Neural progenitor cell (in vitro differentiated cells): ENCODE measurements at places on chromosomes 12 and 14. TPM values are rescaled to one million over a fixed set of nuclear protein-coding genes. Genes with fewer than 3 reads are reported as not detected.

DNA sequence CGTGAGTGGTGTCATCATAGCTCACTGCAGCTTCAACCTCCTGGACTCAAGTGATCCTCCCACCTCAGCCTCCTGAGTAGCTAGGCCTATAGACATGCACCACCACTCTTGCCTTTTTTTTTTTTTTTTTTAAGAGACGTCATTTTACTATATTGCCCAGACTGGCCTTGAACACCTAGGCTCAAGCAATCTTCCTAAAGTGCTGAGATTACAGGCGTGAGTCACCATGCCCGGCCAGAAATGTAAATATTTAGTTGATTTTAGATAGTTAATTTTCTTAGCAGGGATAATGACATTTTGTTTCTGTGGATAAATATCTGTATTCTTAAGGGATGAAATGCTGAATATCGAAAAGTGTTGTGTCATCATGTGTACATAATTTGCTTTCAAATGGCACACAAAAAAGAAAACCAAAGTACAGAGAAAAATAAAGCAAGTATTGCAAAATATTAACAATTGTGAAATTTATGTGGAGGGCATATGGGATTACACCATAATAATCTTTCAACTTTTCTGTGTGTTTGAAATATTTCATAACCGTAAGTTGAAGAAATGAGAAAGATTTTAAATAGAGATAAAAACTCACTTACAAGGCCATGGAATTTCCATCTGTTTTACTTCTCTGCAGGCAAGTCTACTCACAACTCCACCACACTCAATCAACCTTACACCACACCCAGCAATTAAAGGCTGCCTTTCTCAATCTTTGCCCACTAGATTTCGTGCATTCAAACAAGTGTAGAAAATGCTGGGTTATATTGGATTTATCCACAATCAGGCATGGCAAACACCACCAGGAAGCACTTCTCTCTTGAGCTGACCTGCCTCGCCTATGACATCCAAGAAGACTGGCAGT, 93.7 kb downstream of the SPTSSA start:
- H3K4me1 ChIP-seq: peaks cover 3% of the 10 kb centered on the region
- no peaks in the 10 kb centered on the region for H3K36me3 ChIP-seq
- no peak overlapping the region for H3K27ac ChIP-seq

DNA sequence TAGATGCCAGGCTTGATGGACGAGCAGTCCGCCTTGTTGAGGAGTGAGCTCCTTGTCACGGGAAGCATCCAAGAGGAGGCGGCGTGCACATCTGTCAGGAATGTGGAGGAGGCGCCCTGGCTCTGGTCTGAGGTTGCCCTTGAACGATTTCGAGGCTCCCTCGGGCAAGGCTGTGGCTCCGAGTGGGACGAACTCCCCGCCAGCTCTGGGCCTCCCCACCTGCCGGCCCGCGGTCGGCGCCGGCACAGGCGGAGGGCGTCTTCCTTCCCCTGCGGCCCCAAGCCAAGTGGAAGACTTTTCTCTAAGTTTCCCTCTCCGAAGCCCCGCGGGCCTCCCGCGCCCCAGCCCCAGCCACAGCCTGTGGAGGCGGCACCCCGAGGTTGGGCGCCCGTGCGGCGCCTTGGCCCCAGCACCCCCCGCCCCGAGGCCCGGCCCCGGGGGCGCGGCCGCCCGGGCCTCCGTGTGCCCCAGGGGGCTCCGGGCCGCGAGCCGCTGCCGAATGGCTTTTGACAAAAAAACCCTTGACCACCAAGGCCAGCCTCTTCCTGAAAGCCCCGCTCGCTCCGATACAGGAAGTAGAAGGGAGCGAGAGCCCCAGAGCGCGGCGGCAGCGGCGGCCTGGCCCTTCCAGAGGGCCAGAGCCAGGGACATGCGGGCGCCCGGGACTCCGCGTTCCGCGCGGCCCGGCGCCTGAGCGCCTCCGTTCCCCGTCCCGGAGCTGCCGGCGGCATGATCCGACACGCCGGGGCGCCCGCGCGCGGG, at the start of gene RIN3:
Gene RIN3 (plus strand): TSS at position 578 of the 762 bp plus-strand sequence. CDS start 152 bp downstream, at position 730.
- no peaks in the 10 kb centered on the region for H3K4me1 ChIP-seq
- H3K27ac ChIP-seq: no peak within 1 kb of the TSS
- H3K27me3 ChIP-seq: peaks cover 65% of the 10 kb centered on the region
- H3K4me3 ChIP-seq: peak within 1 kb of the TSS; percentile 63

- H3K27ac ChIP-seq: no peak overlapping the region
- no peaks in the 10 kb centered on the region for H3K4me1 ChIP-seq
- H3K27me3 ChIP-seq: no peaks in the 10 kb centered on the region
These were observed 852.3 kb downstream of the TRHDE start for GRCh38 chr12:73124480-73124879.

GRCh38 chr12:30329281-30329680, 366.4 kb downstream of the IPO8 start:
- no peak for DNase-seq
- no peak overlapping the region for H3K4me3 ChIP-seq
- no peaks in the 10 kb centered on the region for H3K36me3 ChIP-seq
- no peak overlapping the region for H3K27ac ChIP-seq
- no peaks in the 10 kb centered on the region for H3K27me3 ChIP-seq

- H3K4me1 ChIP-seq: no peaks in the 10 kb centered on the region
- no peak overlapping the region for H3K27ac ChIP-seq
- no peak for DNase-seq
- H3K27me3 ChIP-seq: no peaks in the 10 kb centered on the region
- H3K4me3 ChIP-seq: no peak overlapping the region
- H3K36me3 ChIP-seq: peaks cover 5% of the 10 kb centered on the region
These were observed 3.8 kb downstream of the TAS2R20 start for GRCh38 chr12:10994307-10994706.

GRCh38 chr12:128807161-128807724, 16.5 kb downstream of the SLC15A4 start:
- H3K36me3 ChIP-seq: peaks cover 18% of the 10 kb centered on the region
- no peak overlapping the region for H3K27ac ChIP-seq
- H3K4me1 ChIP-seq: peaks cover 21% of the 10 kb centered on the region
- H3K4me3 ChIP-seq: no peak overlapping the region
- H3K27me3 ChIP-seq: no peaks in the 10 kb centered on the region

DNA sequence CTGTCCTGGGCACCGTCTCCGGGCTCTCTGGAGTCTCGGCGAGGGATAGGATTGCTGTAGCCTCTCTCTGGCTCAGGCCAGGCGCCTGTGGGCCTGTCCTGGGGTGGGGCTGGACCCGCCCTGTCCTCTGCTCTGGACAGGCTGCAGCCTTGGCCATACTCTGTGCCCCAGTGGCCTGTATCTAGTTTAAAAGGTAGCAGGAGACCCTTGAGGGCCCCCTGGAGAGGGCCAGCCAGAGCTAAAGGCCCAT, 1.8 kb downstream of the KIF26A start:
- H3K27ac ChIP-seq: no peak overlapping the region
- no peaks in the 10 kb centered on the region for H3K36me3 ChIP-seq
- peaks cover 40% of the 10 kb centered on the region for H3K4me1 ChIP-seq
- H3K27me3 ChIP-seq: peaks cover 29% of the 10 kb centered on the region

- H3K4me3 ChIP-seq: no peak overlapping the region
- H3K27me3 ChIP-seq: no peaks in the 10 kb centered on the region
- no peak overlapping the region for H3K27ac ChIP-seq
- H3K4me1 ChIP-seq: peaks cover 12% of the 10 kb centered on the region
These were observed 178.0 kb downstream of the FOXN3 start for GRCh38 chr14:89239023-89239422.

DNA sequence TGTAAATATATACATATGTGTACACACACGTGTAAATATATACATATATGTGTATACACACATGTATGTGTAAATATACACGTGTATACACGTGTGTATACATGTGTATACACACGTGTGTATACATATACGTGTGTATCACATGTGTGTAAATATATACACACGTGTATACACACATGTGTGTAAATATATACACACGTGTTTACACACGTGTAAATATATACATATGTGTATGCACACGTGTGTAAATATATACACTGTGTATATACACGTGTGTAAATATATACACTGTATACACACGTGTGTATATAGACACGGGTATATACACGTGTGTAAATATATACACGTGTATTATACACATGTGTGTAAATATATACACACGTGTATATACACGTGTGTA, 71.7 kb downstream of the RPAP3 start:
- no peak for DNase-seq
- no peaks in the 10 kb centered on the region for H3K27me3 ChIP-seq
- no peak overlapping the region for H3K27ac ChIP-seq
- no peaks in the 10 kb centered on the region for H3K4me1 ChIP-seq
- H3K36me3 ChIP-seq: peaks cover 2% of the 10 kb centered on the region

GRCh38 chr12:120980800-120981368, 2.5 kb downstream of the HNF1A start:
- H3K4me3 ChIP-seq: no peak overlapping the region
- peaks cover 10% of the 10 kb centered on the region for H3K4me1 ChIP-seq
- no peak overlapping the region for H3K27ac ChIP-seq
- H3K36me3 ChIP-seq: no peaks in the 10 kb centered on the region
- DNase-seq: no peak

DNA sequence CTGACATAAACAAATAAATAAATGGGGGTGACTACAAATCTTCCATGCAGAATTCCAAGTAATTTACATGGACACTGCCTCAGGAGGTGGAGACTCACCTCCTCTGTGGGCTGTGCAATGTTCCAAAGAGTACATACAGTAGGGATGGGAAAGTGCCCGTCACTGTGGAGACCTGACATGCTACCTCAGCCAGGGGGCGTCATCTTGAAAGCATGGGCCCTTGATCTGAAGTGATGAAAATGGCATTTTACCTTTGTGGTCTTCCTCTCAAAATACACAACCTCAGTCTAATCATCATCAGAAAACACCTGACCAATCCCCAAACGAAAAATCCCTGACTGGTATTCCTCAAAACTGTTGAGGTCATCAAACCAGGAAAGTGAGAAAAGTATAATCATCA, 48.4 kb downstream of the ANAPC7 start:
- H3K4me1 ChIP-seq: no peaks in the 10 kb centered on the region
- peaks cover 7% of the 10 kb centered on the region for H3K36me3 ChIP-seq
- H3K27me3 ChIP-seq: no peaks in the 10 kb centered on the region
- no peak overlapping the region for H3K4me3 ChIP-seq
- no peak overlapping the region for H3K27ac ChIP-seq

DNA sequence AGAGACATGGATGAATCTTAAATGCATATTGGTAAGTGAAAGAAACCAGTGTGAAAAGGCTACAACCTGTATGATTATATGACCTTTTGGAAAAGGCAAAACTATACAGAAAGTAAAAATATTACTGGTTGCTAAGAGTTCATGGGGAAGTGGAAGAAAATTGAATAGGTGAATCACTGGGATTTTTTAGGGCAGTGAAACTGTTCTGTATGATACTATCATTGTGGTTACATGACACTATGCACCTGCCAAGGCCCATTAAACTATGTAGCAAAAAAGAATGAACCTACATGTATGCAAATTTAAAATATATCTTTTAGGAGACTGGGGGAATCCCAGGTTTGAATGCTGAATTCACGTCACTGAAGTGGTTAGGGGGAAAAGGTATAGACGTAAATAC, 12.6 kb upstream of the OR8S1 start:
- no peak for DNase-seq
- H3K4me1 ChIP-seq: no peaks in the 10 kb centered on the region
- H3K4me3 ChIP-seq: no peak overlapping the region
- no peaks in the 10 kb centered on the region for H3K27me3 ChIP-seq
- H3K36me3 ChIP-seq: no peaks in the 10 kb centered on the region

DNA sequence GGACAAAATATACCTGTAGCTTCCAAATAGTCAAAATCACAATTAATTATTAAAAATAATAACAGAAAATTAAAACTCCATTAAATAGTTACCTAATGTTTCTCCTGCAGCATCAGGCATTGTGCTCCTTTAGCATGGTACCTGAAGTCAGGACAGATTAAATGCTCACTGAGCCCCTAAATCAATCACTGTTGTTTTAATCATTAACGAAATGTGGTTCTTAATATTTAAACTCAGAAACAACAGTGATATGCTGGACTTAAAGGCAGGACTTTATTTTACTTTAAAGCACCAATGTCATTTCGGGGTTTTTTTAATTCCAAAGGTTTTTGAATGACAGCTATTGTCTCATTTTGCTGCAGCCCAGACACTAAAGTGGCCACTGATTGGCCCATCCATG, 2.0 kb upstream of the BMP4 start:
- H3K36me3 ChIP-seq: no peaks in the 10 kb centered on the region
- no peak overlapping the region for H3K27ac ChIP-seq
- peaks cover 100% of the 10 kb centered on the region for H3K27me3 ChIP-seq

DNA sequence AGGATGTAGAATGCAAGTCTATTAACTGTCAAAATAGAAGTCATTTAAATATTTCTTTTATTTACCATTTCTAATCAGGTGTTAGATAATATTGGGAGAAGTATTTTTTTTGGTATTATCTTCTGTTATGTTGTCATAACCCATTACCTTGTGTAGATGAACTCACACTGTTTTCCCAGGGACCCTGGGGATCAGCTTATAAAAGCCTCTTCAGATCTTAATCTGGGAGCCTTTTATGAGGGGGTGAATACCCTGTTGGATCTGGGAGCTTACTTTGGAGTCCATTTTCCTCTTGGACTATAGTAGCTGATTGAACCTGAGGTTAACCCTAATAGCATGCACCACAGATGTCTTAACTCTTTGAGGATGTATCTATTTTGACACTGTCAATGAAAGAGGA, 176.3 kb upstream of the ATP2B1 start:
- DNase-seq: peak; percentile 64
- peak overlapping the region; percentile 35 for H3K4me3 ChIP-seq
- peaks cover 59% of the 10 kb centered on the region for H3K4me1 ChIP-seq
- peak overlapping the region; percentile 96 for H3K27ac ChIP-seq

DNA sequence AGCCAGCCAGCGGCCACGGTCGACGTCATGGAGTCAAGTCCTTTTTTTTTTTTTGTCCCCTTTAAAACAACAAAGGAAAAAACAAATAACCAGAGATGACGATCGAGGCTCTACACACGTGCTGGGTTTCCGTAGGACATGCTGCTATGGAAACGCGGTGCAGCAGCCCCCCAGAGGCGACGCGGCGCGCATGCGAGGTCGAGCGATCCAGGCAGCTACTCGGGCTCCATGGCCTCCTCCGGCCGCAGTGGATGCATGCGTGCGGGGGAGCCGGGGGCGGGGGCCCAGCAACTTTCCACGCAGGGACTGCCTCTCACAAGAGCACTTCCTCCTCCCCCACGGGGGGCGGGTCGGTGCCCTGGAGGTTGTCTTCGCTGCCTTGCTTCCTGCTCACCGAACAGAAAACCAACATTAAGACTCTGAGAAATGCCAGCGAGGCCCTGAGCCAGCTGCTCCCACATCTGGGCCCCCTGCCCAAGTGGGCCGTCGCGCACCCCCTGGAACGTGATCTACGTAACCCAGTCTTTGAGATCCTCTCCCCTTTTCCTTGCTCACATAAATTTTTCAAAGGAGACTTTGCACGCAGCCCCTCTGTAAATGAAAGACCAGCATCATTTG, 30.7 kb downstream of the P2RX4 start:
- no peaks in the 10 kb centered on the region for H3K27me3 ChIP-seq
- no peaks in the 10 kb centered on the region for H3K36me3 ChIP-seq
- H3K4me1 ChIP-seq: peaks cover 32% of the 10 kb centered on the region
- H3K4me3 ChIP-seq: no peak overlapping the region
- peak; percentile 49 for DNase-seq

DNA sequence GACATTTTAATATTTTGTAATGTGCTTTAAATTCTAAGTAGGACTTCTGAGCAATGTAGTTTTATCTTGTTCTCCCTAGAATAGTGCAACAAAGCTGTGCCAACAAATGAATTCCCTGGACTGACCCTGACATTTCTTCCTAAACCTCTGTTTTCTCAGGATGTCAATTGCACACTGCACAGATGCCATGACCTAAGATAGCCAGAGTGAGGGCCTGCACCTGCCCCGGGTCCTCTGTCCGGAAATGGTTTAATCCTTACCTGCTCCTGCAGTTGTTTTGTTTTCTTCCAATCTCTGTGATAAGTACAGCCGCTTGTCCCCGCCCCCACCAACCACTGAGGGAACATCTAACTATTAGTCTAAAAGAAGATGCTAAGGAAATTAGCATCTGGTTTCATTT, 831.5 kb downstream of the GALC start:
- H3K27me3 ChIP-seq: peaks cover 100% of the 10 kb centered on the region
- H3K4me1 ChIP-seq: peaks cover 6% of the 10 kb centered on the region
- no peak overlapping the region for H3K4me3 ChIP-seq
- no peak overlapping the region for H3K27ac ChIP-seq

SLC6A12 gene
- 0.12 TPM in 1 of 2 replicates, not detected in the other for total RNA-seq

KRT75 gene
- total RNA-seq: not detected in 2 replicates

HELB gene
- total RNA-seq: 4.6 and 10.7 TPM in 2 replicates
